NCI-H460 (cell line): ENCODE measurements at places on chromosomes 2 and 18. TPM values are rescaled to one million over a fixed set of nuclear protein-coding genes. Genes with fewer than 3 reads are reported as not detected.

DNA sequence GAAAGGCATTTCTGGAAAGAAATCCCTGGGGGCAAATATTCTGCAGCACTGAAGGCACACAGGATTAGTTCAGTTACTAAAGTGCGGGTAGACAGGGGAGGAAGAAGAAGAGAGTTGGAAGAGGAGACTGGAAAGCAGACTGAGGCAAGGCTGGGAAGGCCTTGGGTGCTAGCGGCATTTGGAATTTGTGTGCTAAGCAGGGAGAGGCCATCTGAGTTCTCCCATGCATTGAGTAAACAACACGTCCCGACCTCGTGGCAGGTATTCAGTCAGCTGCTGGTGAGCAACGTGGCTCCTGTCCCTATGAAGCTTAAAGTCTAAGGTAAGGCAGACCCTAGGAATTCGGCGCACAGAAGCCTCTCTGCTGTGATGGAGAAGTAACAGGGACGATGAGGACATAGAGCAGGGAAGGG lies 30.7 kb downstream of the ATP8B1 start:
- DNase-seq = no peak

- no peak for DNase-seq
Measured at GRCh38 chr2:124138076-124138475, 113.0 kb downstream of the CNTNAP5 start.

SLC16A14 gene
- total RNA-seq = 27.6 and 28.4 TPM in 2 replicates

DNA sequence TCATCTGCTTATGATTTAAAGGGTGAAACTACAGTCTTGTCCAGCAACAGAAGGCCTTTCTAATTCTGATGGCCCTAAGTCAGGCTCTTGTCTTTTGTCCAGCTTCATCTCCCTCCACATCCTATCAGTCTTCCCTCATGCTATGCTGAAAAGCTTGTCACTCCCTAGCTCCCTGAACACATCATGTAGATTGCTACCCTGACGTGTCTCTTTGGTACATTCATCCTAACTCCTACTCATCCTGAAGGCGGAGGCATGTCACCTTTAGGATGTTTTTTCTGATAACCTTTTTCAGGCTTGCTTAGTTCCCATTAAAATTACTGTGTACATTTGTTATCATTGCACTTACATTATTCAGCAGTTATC lies 78.4 kb upstream of the ARL5A start:
- DNase-seq = no peak

NEMP2 gene
- 12.9 and 13.0 TPM in 2 replicates for total RNA-seq

DNA sequence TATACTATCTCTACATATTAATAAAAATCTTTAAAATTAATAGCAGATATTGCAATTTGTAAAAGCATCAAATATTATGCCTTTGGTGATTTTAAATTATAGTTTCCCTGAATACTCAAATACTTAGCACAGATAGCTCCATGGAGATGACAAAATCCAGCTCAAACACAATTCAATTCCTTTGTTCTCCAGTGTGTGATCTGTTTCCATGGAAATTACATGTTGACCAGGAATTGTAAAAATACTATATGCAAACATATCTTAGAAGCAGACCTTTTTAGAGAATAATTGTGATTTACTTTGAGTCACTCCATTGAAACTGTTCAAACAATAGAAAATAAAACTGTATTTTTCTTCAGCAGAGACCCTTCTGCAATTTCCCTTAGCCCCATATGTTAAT lies 68.3 kb downstream of the FAM161A start:
- DNase-seq = no peak

DNA sequence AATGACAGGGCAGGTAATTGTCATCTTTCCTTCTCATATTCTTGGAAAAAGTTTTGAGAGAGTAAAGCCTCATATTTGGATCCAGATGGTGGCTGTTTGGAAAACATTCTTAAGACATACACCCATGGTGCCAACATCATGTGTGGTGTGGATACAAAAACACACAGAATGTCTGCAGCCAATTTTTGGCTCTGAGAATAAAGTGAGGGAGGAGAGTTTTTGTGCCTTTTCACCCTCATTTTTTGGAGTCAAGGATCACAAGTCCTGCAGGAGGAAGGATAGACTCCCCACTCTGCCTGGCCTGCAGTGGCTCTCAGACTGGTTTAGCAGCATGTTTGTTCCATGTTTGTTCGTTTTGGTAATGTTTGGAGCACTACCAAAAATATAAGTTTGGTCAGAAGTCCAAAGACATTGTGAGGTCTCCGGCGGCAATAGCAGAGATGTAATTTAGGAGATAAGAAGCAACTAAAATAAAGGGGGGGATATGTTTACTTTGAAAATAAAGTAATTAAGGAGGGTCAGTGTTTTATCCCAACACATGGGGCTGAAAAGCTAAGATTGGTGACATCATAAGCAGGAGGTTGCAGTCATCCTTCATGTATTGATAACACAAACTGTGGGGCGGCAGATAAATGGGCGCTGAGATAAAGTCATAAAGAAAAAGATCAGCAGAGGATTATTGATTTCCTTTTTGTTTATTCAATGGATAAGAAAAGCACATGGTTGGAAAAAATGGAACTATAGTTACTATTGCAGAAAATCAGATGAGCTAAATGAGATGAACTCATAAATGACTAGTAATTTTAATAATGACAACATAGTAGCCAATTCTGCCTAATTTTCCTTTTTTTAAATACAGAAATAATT lies 655 bp downstream of the NOSTRIN start:
- DNase-seq = no peak

KCNS3 gene
- total RNA-seq = 0.23 and 0.30 TPM in 2 replicates

DNA sequence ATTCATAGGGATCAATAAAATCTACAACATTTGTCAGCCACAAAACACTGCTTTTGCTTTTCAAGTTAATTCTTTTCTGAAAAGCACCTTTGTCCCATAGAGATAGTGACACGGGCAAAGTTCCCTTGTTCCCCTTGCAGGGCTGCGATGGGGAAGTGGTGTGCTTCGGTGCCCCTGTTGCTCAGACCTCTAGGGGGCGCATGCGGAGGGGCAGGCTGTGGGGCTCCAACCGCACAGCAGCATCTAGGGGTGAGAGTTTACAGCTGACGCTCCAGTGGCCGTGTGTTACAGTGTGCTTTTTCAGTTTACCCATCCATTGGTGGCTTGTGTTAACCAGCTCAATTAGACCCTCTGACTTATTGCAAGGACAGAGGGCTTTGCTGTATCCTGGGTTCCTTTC lies 1432.2 kb upstream of the ACVR2A start:
- no peak for DNase-seq

NTSR2 gene
- total RNA-seq = not detected in 2 replicates

- DNase-seq = no peak
Measured at GRCh38 chr18:79026491-79026890, 42.7 kb upstream of the ATP9B start.

- no peak for DNase-seq
Measured at GRCh38 chr18:6054256-6054842, 159.0 kb upstream of the TMEM200C start.

- DNase-seq = no peak
Measured at GRCh38 chr18:7855028-7855427, 287.9 kb downstream of the PTPRM start.

DNA sequence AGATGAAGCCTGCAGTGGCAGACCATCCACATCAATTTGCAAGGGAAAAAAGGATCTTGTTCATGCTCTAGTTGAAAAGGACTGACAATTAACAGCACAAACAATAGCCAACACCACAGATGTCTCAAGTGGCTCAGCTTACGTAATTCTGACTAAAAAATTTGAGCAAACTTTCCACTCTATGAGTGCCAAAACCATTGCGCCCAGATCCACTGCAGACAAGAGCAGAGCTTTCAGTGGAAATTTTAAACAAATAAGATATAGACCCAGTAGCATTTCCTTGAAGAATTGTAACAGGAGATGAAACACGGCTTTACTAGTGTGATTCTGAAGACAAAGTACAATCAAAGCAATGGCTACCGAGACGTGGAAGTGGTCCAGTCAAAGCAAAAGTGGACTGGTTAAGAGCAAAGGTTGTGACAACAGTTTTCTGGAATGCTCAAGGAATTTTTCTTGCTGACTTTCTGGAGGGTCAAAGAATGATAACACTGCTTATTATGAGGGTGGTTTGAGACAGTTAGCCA lies 12.0 kb upstream of the ZNF396 start:
- no peak for DNase-seq

- DNase-seq = no peak
Measured at GRCh38 chr18:37396971-37397720, 168.5 kb downstream of the CELF4 start.

DNA sequence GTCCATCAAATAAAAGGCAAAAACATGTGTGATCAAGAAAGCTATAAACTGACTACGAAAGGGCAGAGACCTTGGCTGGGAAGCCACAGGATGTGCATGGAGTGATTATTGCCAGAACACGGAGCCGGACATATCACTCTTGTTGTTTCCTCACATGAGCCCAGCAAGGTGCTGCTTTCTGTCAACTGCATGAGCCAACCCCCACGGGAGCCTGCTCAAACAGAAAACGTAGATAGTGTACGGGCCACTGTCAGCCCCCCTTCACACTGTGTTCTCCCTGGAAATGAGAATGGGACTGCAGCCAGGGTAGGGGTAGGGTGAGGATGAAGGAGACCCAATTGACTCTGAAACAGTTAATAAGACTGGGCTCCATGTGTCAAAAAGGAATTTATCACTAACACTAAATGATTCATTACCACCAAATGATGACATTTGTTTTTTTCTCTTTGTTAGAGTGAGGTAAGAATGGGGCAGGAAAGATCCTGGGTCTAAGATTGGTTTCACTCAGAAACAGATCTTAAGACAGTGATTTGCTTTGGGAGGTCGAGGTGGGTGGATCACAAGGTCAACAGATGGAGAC lies 235.8 kb downstream of the MREG start:
- DNase-seq = no peak

DNA sequence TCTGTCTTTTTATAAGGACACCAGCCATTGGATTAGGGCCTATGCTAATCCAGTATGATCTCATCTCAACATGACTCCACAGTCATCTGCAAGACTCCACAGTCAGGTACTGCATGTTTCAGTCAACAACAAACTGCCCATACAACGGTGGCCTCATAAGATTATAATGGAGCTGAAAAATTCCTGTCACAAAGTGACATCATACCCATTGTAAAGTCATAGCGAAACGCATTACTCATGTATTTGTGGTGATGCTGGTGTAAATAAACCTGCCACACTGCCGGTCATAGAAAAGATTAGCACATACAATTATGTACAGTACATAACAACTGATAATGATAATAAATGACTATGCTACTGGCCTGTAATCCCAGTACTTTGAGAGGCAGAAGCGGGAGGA lies 102.2 kb downstream of the TEX51 start:
- no peak for DNase-seq

TSPYL6 gene
- not detected in 2 replicates for total RNA-seq

ALPP gene
- total RNA-seq = not detected in 2 replicates

PPIL3 gene
- 86.8 and 102 TPM in 2 replicates for total RNA-seq

- no peak for DNase-seq
Measured at GRCh38 chr2:58976375-58977071, 735.4 kb upstream of the FANCL start.

DNA sequence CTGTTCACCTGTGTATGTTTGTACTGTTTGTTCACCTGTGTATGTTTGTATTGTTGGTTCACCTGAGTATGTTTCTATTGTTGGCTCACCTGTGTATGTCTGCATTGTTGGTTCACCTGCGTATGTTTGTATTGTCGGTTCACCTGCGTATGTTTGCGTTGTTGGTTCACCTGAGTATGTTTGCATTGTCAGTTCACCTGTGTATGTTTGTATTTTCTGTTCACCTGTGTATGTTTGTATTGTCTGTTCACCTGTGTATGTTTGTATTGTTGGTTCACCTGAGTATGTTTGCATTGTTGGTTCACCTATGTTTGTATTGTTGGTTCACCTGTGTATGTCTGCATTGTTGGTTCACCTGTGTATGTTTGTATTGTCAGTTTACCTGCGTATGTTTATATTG lies 14.6 kb downstream of the ADI1 start:
- DNase-seq = no peak

HTR2B gene
- total RNA-seq = not detected in 2 replicates

- DNase-seq = peak; percentile 60
Measured at GRCh38 chr2:157261199-157261782, 3.8 kb downstream of the GALNT5 start.

DNA sequence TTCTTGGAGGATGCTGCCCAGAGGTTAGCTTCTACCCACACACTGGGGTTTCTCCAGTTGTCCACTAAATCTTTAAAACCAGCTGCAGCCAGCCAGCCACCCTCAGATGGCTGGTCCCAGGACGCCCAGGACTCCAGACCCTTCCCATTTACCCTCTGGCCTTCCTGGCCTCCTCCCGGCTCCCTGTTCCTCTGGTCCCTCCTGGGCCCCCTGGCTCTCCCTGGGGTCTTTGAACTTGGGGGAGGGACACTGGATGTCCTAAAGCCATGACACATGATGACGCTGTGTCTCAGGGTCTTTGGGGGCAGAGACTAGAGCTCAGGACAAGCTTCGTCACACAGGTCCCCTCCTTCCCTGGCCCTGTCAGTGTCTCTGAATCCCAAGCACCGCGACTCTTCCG lies 201.1 kb upstream of the HDAC4 start:
- DNase-seq = no peak

TUBA3E gene
- not detected in 2 replicates for total RNA-seq

- no peak for DNase-seq
Measured at GRCh38 chr2:7670905-7671641, 753.9 kb downstream of the RNF144A start.

DNA sequence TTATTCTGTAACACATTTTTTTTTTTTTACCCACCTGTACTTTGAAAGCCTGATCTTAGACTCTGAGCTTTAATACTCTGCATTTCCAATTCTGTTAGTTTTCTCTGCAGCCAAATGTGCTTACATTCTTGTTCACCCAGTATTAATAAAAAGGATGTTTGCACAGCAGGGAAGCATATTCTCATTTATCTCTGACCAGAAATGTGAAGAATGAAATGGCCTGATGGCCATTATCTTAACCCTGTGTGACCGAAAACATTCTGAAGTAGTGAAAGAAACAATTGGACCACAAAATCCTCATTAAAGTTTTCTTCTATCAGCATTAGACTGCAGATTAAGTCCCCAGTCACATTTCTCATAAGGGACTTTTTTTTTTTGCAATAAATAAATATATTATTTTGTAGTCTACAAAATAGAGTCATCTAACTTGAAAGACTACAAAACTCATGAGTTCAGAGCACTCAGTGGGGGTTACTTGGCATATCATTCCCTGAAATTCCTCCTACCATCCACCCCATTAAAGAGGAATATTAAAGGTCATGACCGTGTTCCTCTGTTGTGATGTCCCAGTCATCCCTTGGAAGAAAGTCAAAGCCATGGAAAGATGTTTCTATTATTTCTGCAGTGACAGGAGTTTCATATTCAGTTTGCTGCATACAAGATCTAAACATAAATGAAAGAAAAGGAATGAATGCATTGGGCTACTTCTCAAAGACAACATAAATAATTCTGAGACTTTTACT lies 364.4 kb downstream of the RND3 start:
- no peak for DNase-seq
